Stimulated activated CD8-positive, alpha-beta memory T cell treated with anti-CD3 and anti-CD28 coated beads, Interleukin-2, amount 100 ng/mL, for 1 hour (primary cell): ENCODE measurements at places on chromosomes 4 and X.

DNA sequence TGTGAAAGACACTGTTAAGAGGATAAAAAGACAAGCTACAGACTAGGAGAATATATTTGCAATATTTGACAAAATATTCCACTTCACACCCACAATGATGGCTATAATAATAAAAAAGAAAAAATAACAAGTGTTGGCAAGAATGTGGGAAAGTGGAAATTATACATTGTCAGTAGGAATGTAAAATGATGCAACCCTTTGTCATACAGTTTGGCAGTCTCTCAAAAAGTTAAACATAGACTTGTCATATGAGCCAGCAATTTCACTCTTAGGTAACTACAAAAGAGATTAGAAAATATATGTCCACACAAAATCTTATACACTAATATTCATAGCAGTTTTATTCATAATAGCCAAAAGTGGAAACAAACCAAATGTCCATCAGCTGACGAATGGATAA lies 5.2 kb upstream of the RADX start:
- no peak for DNase-seq

DNA sequence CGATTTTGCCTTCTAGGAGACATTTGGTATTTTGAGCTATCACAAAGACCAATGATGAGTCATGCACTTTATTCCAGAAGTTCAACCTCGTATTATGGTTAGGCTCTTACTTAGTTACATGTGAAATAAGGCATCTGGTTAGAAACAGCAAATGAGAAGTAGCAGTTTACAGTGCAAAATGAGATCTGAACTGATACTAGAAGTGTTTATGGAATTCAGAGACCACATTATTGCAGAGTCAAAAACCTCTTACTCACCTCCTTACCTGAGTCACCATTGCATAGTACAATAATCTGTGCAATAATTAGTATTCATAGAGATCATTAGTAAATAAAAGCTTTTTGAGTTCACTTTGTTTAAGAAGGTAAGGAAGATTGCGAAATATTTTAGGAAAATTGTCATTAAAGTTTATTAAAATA lies 38.7 kb downstream of the SEC24B start:
- no peak for DNase-seq

DNA sequence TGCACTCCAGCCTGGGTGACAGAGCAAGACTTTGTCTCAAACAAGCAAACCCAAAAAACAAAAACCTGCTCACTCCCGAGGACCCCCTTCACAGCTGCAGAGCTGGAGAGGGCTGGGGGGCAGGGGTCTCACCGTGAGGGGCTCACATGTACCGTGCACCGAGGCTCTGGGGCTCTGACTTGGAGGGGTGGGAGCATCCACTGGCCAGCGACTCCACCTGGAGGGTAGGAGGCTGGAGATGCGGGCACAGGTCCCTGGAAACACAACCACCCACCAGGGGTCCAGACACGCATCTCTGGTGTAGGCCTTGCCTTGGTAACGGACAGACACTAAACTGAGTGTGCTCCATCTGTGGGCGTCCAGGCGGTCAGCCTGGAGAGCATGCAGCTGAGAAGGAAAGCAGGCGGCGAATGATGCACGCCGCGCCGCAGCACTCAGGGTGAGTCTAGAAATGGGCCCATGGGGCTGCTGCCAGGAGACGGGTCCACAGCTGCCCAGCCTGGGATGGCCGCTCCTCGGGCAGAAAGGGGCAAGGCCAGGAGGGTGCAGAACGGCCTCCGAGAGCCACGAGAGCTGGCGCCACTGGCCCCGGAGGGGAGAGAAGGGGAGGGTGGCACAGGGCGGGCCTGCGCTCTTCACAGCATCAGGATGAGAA lies 26.1 kb downstream of the PPP2R3B start:
- DNase-seq = no peak

- DNase-seq = no peak
Measured at GRCh38 chrX:9271789-9272525, 192.9 kb upstream of the TBL1X start.
